ENCODE measurements at places on chromosomes 4 and X.

DNA sequence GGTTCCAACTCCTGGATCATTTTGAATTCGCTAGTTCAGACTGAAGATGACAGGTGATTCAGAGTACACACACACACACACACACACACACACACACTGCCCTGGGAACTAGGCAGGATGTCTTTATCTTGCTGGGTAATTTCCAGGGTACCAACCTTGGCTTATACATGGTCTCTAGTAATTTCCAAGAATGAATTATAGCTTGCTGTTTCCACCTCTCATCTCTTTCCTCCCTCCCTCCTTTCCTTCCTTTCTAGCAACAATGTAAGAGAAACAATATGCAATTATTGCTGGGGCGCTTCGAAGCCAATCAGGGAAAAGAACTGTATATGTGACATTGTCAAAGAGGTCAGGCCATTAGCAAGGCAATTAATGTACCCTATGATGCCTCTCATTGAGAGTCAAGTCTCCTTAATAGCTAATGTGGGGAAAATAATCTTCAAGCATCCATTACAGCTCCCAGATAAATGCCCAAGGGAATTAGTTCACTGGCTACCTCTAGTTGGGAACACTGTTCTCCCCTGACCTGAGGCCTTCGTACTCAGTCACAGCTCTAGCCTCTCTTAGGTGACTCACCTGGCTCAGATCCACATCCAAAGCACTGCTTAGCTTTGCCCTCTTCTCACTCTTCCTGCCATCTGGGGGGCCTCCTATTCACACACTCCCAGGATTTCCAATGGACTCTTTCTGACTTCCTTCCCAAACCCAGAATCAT, 311.5 kb downstream of the PPP1R2C start:
- DNase-seq: no peak

DNA sequence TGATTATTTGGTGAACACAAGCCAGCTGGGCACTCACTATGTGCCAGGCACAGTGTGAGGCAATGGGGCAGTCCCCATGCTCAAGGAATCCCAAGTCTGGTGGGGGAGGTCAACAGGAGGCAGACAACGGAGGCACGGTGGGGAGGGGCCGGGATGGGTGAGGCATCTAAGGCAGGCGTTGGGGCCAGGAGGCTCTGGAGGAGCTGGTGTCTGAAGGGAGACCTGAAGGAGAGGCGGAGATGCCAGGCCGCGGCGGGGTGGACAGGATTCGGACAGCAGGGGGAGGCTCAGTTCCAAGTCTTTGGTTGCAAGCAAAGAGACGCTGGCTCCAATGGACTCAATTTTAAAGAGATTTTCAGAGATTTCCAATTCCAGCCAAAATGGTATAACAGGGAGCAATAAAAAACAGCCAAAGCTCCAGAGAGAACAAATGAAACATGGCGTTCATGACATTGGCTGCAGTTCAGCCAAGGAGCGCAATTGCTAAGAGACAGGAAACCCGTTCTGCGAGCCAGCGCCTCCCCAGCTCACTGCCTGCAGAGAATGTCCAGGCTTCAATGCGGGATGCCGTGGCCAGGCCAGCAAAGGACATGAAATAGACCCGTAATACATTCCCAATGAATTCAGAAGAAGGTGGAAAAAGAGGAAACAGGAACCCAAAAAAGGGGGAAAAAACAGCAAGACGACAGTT, 105.2 kb upstream of the LRPAP1 start:
- no peak for DNase-seq

DNA sequence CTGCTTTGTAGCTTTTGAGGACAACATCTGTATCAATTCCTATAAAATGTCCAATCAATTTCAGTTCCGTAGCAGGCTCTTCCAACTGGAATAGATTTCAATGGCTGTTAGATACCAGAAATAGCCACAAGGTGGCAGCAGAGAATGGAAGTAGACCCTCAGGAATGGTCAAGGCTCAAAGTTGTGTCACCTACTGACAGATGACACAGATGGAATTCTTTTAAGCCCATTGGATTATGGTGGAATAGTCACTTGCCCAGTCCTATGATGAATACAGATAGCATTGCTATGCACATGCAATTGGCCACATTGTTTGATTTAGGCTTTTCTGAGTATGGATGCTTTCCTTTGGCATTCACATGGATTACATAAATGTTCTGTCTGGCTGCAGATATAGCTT, 130.4 kb upstream of the RADX start:
- DNase-seq: no peak

DNA sequence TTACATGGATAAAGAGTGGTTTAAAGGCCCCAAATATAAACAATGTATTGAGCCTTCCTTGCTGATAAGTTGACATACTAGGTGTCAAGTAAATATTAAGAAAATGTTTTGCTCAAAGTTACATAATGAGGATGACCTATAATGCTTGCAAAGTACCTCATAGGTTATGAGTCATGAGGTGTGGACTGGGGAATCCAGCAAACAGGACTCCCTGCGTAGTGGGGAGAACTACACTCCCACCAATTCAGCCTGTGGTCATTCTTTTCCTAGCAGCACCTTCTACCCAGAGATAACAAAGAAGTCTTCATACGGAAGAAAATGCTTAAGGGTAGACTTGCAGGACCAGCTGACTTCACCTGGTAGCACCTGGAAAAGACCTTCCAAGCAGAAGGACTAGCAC, 418.9 kb upstream of the CPEB2 start:
- DNase-seq: no peak

DNA sequence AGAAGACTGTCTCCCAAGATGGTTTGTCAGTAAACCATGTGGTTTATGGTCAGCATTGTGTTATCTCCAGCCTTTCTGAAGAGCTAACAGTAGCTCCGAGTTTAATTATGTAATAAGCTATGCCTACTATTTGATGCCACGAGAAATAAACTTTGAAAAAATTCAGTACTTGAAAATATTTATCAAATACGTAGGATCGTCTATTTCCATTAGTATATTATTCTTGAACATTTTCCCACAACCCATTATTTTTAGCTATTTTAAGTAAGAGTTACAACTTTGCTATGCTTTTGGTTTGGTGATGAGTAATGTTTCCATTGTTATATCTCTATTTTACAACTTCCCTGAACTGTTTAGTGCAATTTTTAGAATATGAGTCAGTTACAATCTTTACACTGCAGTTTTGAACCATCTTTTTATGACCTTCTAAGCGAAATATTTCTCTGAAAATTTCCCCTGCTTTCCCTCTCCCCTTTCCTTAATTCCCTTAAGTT, 44.5 kb upstream of the TRIM2 start:
- no peak for DNase-seq
